ENCODE measurements at places on chromosomes 3 and 15.

DNA sequence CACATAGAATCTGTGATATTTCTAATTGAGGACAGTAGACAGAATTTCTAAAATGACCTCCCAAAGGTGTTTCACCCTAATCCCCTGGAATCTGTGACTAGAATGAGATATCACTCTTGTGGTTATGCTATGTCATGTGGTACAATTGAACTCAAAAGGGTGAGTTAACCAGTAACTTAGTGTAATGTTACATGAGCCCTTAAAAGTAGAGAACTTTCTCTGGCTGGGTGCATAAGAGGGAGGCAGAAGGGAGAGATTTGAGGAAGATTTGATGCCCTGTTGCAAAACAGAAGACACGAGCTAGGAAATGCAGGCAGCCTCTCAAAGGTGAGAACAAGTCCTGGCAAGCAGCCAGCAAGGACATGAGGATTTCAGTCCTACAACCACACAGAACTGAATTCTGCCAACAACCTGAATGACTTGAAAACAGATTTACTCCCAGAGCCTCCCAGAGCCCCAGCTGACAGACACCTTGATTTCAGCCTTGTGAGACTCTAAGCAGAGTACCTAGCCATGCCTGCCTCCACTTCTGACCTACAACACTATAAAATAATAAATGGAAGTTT is 160.3 kb downstream of the MTHFS start:
- DNase-seq = no peak

DNA sequence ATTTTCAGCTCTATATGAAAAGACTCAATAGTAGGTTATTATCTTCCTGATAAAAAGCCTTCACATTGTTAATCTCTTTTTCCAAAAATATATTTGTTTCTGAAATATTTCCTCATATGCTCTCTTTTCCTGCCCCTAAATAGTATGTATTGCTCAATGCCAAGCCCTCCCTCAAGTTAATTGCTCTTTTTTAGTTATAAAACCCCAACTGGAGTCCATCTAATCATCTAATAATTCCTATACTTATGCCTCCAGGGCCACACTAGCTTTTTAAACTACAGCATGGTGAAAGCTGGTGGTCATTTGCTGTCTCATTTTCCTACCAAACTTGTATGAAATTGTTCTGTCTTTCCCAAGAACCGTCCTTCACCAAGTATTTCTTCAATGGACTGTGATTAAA is 26.7 kb downstream of the AQP9 start:
- no peak for DNase-seq

DNA sequence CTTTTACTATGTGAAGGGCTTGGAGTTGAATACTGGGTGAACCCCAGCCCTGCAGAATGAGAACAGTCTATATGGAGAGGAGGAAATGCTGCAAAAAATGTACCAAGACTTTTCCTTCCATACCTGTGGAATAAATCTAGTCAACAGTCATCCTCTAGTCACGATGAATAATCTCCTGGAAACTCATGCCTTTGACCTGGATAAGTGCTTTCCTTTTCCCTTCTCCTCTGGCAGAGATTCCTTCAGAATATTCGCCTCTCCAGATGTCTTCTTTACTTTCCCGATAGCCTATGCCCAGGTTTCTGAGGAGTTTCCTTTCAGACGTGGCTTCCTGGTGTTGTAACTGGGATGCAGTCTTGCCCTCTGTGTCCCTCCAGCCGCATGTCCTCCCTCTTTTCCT is 28.1 kb downstream of the CCNL1 start:
- DNase-seq = no peak

- DNase-seq = no peak
Observed at GRCh38 chr15:98900356-98900755, 107.2 kb downstream of the PGPEP1L start.

DNA sequence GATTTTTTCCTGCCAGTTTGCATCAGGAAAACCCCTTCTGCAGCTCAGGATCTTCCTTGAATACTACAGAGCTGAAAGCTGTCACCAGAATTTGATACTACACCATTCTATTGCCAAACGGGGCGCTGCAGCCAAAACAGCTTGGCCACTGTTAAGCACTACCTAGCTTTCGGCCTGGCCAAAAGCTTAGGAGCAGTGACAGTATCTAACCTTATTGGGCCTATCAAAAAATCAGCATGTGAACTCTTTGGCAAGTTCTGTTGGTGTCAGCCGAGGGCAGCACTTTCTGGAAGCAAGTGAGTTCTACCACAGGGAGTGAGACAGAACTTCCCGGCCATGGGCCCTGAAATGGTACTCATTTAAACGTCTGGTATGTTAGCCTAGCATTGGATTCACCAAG is 16.1 kb upstream of the GYG1 start:
- DNase-seq = no peak

- peak; percentile 30 for DNase-seq
Observed at GRCh38 chr3:172034786-172035685, 4.3 kb upstream of the FNDC3B start.

DNA sequence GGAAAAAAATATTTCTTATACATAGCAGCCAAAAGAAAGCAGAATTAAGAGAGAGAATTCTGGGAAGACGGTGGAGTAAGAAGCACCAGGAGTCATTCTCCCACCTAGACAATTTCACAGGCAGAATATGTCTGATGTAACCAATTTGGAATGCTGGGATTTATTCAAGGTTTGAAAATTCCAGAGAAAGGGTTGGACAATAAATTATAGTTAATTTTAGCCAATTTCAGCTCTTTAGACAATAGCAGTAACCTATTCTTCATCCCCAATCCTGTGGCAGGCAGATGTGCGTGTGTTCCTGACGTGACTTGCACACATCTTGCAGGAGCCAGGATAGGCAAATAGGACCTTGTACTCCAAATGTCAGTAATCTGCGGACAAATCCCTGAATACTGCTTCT is 541.0 kb upstream of the NAALADL2 start:
- no peak for DNase-seq

GRCh38 chr3:160150525-160150924 is 74.7 kb upstream of the C3orf80 start:
- DNase-seq = no peak

- no peak for DNase-seq
Observed at GRCh38 chr3:114308830-114309229, 15.0 kb downstream of the TIGIT start.
